ENCODE measurements at places on chromosomes 7 and 10.

- DNase-seq: no peak
Measured at GRCh38 chr7:97601931-97602457, 129.9 kb upstream of the TAC1 start.

- no peak for DNase-seq
Measured at GRCh38 chr7:110529175-110529574, 561.8 kb upstream of the LRRN3 start.

GRCh38 chr10:112950714-112951358 is 789 bp downstream of the TCF7L2 start:
- DNase-seq: peak; percentile 19

DNA sequence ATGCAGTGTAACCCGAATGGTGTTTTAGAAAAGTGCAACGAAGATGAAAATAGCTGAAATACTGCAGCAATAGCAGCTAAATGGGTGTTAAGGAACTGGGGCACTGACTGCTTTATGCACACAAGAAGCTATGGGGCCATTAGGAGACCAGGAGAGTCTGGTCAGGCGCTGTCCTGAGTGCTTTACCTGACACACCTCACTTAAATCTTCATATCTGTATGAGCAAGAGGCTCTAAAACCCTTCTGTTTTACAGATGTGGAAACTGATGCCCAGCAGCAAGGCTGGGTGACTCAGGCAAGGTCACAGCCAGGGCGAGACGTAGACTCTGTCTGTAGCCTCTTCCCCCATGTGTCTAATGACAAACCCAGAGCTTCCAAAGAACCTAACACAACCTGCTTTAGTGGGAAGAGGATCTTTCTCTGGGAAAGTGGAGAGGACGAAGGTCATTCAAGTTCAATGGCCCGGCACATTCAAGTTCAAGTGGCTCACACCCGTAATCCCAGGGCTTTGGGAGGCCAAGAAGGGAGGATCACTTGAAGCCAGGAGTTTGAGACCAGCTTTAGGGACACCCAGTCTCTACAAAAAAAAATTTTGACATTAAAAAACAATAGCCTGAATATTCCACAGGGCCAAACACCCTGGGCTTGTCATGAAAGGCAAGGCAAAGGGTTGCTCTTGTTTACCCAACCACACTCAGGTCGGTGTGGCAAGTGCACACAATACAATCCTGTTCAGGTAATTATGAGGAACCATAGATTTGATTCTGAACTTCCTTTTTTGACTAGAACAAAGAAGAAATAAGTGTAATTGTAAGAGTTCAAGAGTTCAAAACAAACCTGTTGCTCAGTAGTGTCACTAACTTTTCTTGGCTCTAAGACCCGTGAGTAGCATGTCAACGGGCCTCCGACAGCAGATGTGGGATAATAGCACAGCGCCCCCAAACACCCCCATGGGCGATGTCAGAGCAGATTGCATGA is 53.7 kb upstream of the KLF6 start:
- DNase-seq: no peak

DNA sequence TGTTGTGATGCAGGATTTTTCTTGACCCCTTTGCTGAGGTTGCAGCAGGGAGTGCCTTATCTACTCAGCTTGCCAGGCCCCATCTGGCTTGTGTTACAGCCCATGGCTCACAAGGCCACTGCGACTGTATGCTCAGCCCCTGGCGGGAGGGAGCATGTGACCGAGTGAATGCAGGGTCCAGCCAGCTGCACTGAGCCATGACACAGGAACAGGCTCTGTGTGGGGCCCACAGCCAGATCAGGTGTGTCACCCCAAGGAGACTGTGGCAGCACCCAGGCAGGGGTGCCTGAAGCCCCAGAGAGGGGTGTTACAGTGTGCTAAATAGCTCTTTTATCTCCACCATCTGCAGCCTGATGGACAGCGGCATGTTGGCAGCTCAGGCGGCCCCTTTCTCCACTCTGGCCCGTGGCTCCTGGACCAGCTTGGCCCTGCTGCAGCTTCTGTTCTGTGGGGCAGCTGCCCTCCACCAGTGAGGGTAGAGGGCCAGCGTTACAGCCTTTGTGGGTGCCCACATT is 2.6 kb upstream of the PCBD1 start:
- no peak for DNase-seq

GRCh38 chr7:98998821-98999725 is 120.7 kb downstream of the TRRAP start:
- no peak for DNase-seq

GRCh38 chr7:34652809-34653208 is 5.2 kb upstream of the NPSR1 start:
- DNase-seq: no peak

DNA sequence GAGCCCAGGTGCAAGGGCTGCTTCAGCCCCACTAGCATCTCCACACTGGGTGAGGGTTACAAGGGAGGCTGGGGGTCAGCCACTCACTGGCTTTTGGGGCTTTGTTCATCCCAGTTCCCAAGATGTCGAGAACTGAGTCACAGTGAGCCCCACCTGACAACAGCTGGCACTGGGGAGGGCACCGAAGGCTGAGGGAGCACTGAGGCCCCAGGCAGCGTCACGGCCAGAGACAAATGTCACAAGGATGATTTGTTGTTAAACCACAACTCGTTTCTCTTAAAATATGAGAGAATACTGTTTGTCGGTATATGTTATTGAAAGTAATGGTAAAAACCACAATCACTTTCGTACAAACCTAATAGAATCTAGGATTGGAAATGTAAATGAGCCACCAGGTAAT is 219.9 kb downstream of the CELF2 start:
- DNase-seq: peak; percentile 36
